Stomach (tissue), 19 donors: ENCODE measurements at places on chromosomes 6 and 20. TPM values are rescaled to one million over a fixed set of nuclear protein-coding genes. Genes with fewer than 3 reads are reported as not detected.

DNA sequence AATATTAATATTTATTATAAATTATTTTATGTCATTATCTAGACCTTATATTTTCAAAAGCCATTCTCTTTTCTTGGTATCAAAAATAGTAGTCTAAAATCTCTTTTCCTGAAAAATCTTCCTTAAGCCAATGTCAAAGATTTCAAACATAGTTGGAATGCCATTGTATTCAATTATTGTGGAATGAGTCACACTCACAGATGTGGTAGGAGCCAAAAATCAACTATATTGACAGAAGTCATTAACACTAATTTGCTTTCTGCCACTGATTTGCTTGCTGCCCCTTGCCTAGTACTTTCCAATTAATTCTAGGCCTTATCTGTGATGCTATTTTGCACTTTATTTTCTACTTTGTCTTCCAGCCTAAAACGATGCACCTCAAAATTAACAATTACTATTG is 1326.3 kb upstream of the GJE1 start:
- no peaks in the 10 kb centered on the region for H3K36me3 ChIP-seq
- DNase-seq = no peak
- no peak overlapping the region for H3K27ac ChIP-seq
- H3K4me3 ChIP-seq = no peak overlapping the region
- no peaks in the 10 kb centered on the region for H3K27me3 ChIP-seq

GRCh38 chr6:37321516-37322415 is 32.0 kb upstream of the RNF8 start:
- H3K4me3 ChIP-seq = no peak overlapping the region
- no peaks in the 10 kb centered on the region for H3K27me3 ChIP-seq
- peaks cover 69% of the 10 kb centered on the region for H3K36me3 ChIP-seq
- H3K4me1 ChIP-seq = peaks cover 17% of the 10 kb centered on the region

DNA sequence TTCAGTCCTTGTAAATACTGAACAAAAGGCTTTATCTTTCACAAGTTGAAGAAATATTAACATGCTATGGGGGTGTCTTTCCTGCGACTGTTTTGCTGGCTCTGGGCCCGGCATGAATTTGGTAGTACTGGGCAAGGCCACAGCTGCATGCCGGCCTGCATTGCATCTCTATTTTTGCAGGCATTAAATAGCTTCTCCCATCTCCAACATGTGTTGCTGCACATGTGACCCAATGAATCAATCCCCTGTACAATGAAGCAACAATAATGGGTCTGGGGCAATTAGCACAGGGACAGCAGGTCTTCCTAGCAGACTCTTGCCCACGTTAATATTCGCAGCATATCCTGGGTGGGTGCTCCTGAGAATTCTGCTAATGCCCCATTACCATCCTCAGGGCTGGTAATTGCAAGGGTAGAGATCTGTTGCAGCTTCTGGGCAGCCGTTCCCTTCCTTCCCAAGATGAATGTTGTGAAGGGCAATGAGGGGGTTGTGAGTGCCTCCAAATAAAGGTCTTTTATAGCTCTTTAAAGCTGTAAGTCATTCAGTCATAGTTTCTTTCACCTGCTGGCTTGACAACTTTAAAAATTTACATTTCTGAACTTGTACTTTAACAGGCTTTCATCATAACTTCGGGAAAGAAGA is 24.3 kb upstream of the CDYL start:
- no peaks in the 10 kb centered on the region for H3K4me1 ChIP-seq
- DNase-seq = no peak
- H3K36me3 ChIP-seq = no peaks in the 10 kb centered on the region

The PACRG gene
- total RNA-seq = 28.6 TPM

The SNRPB2 gene
- 49.6 TPM for total RNA-seq

The PKHD1 gene
- not detected for total RNA-seq

The GRM1 gene
- not detected for total RNA-seq

The FOXC1 gene
- total RNA-seq = 2.0 TPM
